ENCODE measurements at places on chromosomes 11 and 22. TPM values are rescaled to one million over a fixed set of nuclear protein-coding genes. Genes with fewer than 3 reads are reported as not detected.
A peak's percentile ranks its signal among the peaks of the same experiment; 100 is the strongest.

DNA sequence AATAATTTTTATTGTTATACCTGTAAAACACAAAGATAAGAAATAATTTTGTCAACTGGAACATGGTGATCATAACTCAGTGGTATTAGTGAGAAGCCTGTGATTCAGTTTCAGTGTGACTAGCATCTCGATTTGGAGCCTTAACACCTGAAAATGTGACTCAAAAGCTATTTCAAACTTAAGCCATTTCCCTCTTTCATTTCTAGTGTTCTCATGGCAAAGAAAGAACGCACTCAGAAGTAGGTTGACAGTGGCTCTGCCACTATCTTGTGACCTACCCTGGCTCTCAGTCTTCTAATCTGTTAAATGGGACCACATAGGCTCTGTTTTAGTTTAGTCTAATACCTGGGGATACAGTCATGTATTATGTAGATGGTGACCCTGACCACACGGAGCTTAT lies 62.7 kb downstream of the ISX start:
- DNase-seq = no peak

DNA sequence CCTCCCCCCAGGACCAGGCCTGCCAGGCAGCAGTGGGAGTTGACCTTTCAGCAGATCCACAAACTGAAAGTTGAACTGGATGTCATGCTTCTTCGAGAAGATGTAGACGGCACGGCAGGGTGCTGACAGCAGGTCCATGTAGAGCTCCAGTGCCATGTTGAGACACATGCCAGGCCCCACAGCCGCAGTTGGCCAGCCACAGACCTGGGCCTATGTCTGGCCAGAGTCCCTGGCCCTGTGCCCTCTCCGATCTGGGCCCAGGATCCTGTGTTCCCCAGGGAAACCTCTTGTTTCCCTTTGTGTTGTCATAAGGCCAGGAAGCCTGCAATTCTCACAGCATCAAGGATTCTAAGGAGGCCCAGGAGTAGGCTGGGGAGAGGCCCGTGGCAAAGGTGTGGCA lies at the start of gene GSTT4:
TSS of gene GSTT4 (minus strand) at position 253 of the 400 bp plus-strand sequence. CDS start at position 156, 97 bp downstream.
- no peak for DNase-seq

Gene MYO7A
- 29.9 TPM for total RNA-seq

DNA sequence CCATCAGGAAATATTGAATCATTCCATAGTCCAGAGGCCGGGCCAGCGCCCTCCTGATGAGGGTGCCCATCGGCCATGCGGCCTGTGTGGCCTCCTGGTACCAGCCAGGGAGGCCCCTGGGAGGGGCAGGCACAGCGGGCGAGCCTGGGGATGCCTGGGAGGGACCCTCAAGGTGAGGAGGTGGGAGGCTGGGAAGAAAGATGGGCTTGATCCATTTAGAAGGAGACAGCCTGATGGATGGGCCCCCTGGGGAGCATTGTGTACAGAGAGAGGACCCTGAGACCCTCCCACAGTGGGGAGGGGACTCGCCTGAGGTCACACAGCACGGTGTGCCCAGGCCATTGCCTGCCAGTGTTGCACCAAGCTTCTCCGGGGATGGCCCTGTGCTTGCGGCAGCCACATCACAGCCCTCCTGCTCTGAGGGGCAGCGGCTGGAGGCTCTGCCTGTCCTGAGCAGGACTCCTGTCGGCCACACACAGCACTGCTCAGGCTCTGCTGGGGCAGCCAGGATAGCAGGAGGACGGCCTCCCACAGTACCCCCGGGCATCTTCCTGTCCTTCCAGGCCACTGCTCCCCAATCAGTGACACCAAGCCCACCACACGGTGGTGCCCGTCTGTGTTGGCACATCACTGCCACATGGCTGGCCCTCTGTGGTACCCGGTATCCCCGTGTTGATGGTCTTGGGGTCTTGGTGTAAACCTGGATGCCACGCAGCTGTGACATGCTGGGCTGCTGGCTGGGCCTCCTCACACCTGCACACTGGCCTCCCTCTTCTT lies 290.0 kb downstream of the TBC1D22A start:
- no peak for DNase-seq

DNA sequence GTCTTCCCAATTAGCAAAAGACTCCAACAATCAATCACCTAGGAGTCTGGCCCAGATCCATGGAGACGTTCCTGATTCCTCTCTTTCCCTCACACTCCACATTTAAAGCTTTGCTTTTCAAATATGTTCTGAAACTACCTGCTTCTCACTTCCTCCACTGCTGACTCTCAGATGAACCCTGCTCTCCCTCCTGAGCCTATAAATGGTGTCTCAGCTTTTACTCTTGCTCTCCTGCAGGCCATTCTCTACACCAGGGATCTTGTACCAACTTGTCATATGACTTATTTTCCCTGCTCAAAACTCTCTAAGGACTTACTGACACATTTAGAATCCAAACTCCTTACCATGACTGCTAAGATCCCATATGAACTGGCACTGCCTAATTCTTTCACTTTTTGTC lies 138.4 kb upstream of the DDI1 start:
- DNase-seq = no peak

- no peak for DNase-seq
Measured at GRCh38 chr11:15189641-15190365, 75.1 kb downstream of the INSC start.

DNA sequence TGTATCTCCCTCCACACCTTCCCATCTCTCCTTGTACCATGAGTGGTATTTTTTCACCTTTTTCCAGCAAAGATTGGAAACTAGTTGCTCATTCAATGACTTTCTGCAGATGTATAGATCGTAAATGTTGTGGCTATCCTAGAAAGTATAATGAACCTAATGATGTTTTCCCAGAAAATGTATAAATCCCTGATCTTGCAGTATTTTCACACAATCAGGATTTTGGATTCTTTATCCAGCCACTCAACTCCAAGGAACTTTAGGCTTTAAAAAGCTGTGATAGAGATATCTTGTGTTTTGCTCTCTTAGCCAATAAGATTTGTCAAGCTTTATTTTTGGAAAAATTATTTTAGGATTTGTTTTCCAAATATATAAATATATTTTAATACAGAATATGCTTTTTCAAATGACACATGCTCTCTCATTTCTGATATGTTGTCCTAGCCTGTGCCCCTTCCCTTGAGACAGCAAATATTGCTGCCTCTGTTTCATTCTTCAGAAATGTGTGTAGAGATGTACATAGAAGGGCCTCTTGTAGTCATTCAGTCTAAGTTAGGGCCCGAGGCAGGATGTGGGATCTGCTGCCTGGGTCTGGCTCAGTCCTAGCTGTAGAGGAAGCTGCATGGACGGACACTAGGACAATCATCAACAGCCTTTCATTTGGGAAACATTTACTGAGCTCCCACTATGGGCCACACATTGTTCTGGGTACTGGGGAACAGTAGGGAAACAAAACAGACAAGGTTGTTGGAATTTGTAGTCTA lies 62.4 kb downstream of the NAV2 start:
- DNase-seq = no peak

GRCh38 chr11:68992743-68993255 lies 12.0 kb upstream of the MRGPRD start:
- DNase-seq = no peak

Gene B4GALNT4
- 1.4 TPM for total RNA-seq

- DNase-seq = no peak
Measured at GRCh38 chr22:23841736-23842445, 3.1 kb upstream of the DERL3 start.

GRCh38 chr22:37909766-37910165 lies 3.7 kb downstream of the MICALL1 start:
- DNase-seq = no peak

- no peak for DNase-seq
Measured at GRCh38 chr22:36470994-36471331, 10.5 kb downstream of the TXN2 start.

GRCh38 chr11:103897160-103897936 lies 139.1 kb upstream of the DDI1 start:
- DNase-seq = no peak

- no peak for DNase-seq
Measured at GRCh38 chr11:90113541-90113940, 20.9 kb upstream of the NAALAD2 start.

GRCh38 chr11:114233755-114234154 lies 62.4 kb upstream of the NNMT start:
- DNase-seq = no peak

Gene CEND1
- not detected for total RNA-seq

DNA sequence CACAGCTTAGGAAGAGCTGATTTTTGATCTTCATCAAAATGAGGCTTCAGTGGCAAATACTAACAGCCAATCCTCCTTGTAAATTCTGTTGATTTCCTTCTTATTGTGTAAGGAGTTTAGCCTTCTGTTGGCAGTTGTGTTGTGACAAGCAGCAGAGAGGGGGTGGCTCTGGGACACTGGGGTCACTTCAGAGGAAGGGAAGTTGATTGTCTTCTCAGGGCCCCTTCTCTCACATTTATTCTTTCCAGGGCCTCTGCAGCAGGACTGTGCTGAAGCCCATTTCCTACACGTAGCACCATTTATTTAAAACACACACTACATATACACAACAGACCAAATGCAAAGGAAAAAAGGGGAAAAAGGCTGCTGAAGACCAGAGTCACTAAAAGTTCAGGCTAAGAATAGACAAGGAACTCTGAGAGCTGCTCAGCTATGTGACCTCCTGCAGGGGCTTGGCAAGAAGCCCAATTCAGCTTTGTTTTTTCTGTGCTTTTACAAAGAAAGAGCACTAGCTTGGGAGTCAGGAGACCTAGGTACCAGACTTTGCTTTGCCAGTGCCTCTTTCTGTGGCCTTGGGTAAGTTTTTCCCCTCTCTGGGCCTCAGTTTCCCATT lies 28.3 kb upstream of the UPB1 start:
- no peak for DNase-seq

DNA sequence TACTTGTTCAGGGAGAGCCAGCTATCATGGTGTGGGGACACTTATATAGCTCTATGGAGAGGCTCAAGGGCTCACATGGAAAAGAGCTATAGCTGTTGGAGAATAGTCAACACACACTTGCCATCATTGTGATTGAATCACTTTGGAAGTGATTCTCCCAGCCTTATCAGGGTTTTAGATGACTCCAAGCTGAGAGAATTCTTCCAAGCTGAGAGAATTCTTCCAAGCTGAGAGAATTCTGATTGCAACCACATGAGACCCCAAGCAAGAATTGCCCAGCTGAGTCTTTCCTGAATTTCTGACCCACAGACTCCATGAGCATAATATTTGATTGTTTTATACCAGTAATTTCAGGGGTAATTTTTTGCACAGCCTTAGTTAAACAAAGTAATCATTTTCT lies 1318.3 kb upstream of the RAG2 start:
- no peak for DNase-seq

Gene ALDH3B1
- 27.7 TPM for total RNA-seq

- no peak for DNase-seq
Measured at GRCh38 chr11:123111465-123111864, 49.5 kb upstream of the HSPA8 start.

- DNase-seq = peak; percentile 82
Measured at GRCh38 chr11:72069787-72070251, 10.5 kb downstream of the NUMA1 start.

Gene APOBEC3G
- 5.5 TPM for total RNA-seq

DNA sequence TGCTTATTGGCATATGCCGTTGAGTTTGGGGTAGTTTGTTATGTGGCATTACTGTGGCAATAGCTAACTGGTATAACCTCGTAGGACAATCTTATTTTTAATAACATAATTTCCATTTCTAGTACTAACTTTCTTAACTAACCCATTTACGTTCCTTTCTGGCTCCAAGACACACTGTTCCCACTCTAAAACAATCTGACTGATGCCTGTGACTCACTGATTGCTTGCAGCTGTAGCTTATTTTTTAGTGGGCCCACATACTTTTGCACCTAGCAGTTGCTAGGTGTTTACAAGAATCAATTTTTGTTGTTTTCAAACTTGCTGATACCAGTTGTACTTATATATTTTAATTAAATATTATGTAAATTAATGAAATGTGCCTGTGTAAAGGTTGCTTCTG lies 52.2 kb downstream of the FAT3 start:
- no peak for DNase-seq

Gene OR5M10
- not detected for total RNA-seq

GRCh38 chr11:119509969-119510401 lies 87.0 kb upstream of the THY1 start:
- no peak for DNase-seq

Gene CYTH4
- total RNA-seq = 46.3 TPM

DNA sequence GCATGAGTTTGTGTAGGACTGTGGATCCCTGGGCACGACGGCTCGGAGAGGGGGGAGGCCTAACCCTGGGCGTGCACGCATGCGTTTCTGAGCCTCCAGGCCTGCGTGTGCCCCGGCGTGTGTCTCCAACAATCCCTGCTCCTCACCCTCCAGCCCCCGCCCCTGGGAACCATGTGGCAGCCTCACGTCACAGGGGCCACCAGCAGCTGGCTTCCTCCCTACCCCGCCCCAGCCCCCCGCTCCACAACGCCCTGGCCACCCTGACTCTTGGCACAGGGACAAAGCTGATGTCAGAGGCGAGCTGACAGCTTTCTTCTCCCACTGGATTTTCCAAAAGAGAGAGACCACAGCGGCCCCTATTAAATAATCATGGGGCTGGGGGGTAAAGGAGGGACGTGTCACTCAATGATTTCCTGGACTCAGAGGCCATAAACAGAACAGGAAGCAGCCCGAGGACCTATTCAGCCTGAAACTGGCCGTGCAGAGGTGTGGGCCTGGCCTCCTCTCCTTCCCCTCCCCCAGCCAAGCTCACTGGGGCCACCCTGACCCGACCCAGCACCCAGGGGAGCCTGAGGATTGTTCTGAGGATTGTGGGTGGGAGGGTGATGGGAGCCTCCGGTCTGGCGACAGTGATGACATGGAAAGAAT lies 6.8 kb upstream of the LIF start:
- no peak for DNase-seq

DNA sequence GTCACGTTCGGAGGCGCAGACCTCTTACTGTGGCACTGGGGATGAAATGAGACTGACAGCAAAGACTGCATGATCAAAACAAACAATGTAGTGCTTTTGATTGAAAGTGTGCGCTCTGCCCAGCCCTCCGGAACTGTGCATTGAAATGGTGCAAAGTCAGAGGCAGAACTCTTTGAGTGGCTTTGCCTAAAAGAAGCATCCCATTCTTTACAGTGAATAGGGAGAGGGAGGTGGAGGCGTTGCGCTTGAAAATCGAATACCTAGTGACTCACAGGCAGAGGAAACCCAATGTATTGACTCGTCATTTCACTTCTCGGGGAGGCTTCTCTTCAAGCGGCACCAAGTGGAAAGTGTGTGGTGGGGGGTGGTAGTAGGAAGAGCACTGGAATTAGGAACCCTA lies 10.9 kb downstream of the RCN1 start:
- no peak for DNase-seq

DNA sequence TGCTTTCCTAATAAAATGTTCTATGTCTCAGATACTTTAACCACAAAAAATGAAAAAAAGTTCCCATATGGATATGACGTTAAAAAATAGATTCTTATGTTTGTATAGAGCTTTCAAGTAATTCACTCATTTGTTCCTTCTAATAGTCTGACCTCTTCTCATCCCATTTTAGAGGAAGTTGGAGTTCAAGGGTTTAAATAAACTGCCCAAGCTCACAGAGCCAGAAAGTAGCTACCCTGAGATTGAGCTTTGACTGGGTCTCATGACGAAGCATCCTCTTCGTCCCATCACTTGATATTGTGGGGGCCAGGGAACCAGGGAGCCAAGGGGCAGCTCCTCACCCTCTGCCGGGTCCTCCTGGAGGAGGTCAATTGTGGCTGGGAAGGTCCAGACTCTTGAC lies 116.3 kb downstream of the CCDC81 start:
- no peak for DNase-seq

GRCh38 chr11:105071089-105071732 lies 26.1 kb upstream of the CARD16 start:
- no peak for DNase-seq

Gene SMIM38
- total RNA-seq = 0.69 TPM
